ENCODE measurements at places on chromosomes 6 and 20.

DNA sequence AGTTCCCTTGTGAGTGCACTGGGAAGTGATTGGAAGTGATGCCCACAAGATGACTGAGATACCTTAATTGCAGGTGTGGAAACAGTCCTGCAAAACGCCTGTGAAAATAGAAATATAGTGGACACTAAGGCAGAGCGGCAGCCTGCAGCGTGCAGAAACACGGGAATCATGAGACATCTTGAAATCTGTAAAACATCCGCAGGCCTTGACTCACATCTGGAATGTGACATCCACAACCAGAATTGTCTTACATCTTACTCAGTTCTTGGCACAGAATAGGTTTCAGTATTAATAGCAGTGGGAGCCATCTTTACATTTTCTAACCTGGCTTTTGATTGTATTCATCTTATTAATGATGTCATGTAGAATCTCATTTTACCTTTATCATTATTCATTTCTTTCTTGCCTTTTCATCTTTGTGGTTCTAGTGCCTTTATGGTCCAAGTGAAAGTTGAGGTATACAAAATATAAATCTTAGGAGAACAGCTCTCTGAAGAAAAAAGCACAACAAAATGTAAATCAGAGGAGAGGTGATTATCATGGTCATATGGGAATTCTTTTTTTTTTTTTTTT, 44.6 kb downstream of the CDYL start:
- DNase-seq, result peak; percentile 73

GRCh38 chr6:89269252-89269651, 45.8 kb downstream of the GABRR2 start:
- DNase-seq, result no peak

GRCh38 chr6:90393232-90393884, 96.7 kb upstream of the BACH2 start:
- DNase-seq, result peak; percentile 62

- DNase-seq, result no peak
These were observed 223.7 kb upstream of the TSHZ2 start for GRCh38 chr20:52748285-52748932.

DNA sequence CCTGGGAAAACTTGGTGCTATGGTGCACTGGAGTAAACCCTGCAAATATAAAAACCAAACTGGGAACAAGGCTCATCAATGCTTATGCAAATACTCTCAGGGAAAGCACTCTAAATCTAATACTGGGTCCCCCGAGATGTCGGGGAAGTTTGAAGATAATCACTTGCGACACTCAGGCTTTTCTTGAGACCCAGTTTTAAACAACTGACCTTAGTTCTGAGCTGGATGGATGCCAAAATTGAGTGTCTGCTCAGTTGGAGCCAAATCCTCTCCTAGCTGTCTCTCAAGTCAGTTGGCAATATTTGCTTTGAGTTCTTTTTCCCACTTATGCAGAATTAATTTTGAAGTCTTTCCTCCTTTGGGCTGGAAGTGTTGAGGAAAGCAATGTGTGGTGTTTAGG, 75.5 kb upstream of the CD2AP start:
- DNase-seq, result no peak

GRCh38 chr20:4089756-4090487, 74.6 kb upstream of the RNF24 start:
- DNase-seq, result peak; percentile 48

GRCh38 chr6:68196645-68197044, 438.4 kb upstream of the ADGRB3 start:
- DNase-seq, result peak; percentile 19

GRCh38 chr20:19375395-19375794, 163.0 kb downstream of the SLC24A3 start:
- no peak for DNase-seq

- no peak for DNase-seq
These were observed 1.9 kb upstream of the PTPN1 start for GRCh38 chr20:50508171-50508755.

DNA sequence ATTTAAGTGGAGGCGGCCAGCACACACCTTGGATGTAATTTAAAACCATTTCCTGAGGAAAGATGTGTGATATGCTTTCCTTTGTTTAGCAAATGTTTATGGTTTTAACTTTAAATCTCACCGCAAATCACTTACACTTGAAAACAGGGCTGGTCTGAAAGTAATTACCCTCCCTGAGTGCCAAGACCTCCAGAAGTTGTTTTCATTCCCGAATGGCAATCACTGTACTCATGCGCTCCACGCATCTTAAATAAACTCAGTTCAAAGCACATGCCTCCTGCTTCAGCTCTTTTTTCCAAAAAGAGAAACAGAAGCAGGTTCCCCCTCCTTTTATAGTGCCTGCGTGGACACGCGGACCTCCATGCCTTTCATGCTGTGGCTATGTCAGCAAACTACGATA, 224.0 kb downstream of the SMOC2 start:
- no peak for DNase-seq

GRCh38 chr6:105952326-105952725, 133.8 kb upstream of the PRDM1 start:
- DNase-seq, result no peak

- DNase-seq, result no peak
These were observed 10.4 kb downstream of the DEFB129 start for GRCh38 chr20:237489-237888.

DNA sequence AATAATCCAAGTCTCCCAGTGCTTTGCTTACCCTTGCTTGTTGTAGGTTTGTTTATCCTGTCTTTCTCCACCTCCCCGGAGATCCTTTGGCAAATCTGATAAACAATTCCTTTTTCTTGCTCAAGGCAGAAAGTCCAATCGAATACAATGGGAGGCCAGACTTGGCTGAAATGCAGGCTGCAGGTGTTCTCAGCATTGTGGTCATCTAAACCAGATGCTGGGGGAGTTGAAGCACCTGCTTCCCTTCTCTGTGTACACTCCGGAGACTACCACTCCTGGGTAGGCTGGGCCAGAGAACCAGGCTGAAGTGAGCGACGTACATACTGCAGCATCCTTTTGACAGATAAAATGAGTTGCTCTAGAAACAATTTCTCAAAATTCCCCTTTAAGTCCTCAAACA, 82.6 kb upstream of the PREP start:
- DNase-seq, result no peak

- DNase-seq, result no peak
These were observed 12.3 kb upstream of the PRIM2 start for GRCh38 chr6:57305107-57305506.

GRCh38 chr20:62812181-62812906, 4.5 kb upstream of the COL9A3 start:
- DNase-seq, result no peak

DNA sequence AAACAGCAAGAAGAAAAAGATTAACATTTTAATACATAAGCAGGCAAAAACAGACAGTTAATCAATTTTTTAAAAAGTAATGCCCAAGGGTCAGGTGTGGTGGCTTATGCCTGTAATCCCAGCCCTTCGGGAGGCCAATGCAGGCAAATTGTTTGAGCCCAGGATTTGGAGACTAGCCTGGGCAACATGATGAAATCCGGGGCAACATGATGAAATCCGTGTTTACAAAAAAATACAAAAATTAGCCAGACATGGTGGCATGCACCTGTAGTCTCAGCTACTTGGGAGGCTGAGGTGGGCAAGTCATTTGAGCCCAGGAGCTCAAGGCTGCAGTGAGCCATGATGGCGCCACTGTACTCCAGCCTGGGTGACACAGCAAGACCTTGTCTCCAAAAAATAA, 94.1 kb upstream of the DST start:
- DNase-seq, result no peak

DNA sequence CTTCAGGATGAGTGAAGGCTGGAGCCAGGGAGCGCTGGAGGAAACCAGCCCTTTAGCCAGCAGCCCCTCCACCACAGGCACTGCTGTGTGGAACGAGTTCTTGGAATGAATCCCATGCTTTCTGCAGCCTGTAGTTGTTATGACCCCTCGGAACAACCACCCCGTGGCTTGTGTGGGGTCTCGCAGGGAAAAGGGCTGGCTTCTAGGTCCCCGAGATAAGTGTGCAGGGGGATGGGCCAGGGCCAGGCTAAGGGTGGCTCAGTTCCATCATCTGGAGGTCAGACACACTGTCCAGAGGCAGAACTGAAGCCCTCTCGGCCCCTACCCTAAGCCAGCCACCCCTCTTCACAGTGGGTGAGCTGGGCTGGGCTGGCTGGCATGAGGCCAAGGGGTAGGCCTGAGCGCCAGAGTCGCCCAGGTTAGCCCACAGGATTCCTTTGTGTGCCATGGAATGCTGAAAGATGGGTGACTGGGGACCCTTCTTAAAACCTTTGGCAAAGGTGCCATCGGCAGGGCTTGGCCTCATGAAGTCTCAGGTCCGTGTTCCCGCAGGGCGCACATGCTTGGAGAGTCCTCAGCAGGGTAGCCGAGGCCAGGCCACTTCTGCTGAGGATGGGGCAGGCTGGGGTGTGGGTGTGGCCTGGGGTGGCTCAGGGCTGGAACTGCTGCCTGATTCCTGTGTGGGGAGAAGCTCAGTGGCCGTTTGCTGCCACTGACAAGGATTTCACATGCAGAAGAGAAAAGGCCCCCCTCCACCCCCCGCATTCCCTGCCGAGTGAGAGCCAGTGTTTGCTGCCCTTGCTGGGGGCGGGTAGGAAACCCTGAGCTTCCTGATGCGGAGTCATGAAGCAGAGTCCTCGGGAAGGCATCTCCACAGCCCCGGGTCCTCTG, 24.6 kb downstream of the SPATA2 start:
- no peak for DNase-seq

DNA sequence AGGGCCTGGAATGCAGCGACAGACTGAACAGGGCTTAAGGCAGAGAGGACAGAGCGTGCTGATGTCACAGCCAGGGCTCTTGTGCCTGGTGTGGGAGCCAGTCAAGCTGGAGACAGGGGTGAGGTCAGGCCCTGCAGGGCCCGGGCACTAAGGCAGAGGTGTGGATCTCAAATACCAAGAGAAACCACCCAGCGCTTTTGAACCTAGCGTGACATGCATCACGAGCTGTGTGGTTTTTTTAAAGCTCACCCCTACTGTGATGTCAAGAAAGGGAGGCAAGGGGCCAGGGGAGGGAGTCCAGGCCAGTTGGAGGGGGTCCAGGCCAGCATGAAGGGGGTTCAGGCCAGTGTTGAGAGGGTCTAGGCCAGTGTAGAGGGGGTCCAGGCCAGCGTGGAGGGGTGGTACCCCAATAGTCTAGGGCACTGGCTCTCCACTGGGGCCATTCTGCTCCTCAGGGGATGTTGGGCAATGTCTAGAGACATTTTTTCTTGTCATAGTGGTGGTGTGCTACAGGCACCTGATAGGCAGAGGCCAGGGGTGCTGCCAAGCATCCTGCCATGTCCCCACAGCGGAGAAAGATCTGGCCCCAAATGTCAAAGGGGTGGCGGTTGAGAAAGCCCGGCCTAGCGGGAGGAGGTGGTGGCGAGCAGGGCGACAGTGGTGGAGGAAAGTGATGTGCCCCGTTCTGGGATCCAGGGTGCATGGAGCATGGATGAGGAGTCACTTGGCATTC, 42.6 kb downstream of the RBM38 start:
- DNase-seq, result no peak

- DNase-seq, result no peak
These were observed 31.2 kb downstream of the FASTKD5 start for GRCh38 chr20:3128275-3128984.

DNA sequence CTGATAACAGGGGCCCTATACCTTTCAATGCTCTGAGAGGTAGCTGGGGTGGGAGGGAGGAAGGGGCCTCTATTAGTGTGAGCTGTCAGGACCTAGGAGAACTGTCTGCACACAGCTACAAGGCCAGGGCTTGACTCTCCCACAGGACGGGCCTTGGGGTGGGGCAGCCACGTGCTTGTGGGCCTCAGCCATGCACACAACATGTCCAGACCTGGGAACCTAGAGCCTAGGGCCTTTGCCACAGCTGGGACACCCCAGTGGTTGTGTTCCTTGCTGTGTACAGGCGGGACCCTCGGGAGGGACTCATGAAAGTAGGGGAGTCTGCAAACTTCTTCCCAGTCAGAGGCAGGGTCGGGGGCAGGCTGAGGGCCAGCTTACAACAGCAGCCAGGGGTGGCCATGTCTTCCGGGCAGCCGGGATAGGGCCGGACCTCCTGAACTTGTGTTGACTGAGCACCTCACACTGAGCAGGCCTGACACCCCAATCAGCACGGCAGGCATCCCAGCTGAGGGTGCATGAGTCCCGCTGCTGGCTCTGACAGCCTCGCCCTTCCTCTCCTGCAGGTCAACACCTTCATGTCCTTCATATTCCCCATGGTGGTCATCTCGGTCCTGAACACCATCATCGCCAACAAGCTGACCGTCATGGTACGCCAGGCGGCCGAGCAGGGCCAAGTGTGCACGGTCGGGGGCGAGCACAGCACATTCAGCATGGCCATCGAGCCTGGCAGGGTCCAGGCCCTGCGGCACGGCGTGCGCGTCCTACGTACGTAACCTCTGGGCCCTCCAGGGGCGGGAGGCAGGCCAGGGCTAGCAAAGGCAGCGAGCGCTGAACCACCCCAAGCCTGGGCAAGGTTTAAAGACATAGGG, 41.9 kb upstream of the MRGBP start:
- no peak for DNase-seq

GRCh38 chr20:5674176-5674660, 76.0 kb upstream of the SHLD1 start:
- DNase-seq, result peak; percentile 43

DNA sequence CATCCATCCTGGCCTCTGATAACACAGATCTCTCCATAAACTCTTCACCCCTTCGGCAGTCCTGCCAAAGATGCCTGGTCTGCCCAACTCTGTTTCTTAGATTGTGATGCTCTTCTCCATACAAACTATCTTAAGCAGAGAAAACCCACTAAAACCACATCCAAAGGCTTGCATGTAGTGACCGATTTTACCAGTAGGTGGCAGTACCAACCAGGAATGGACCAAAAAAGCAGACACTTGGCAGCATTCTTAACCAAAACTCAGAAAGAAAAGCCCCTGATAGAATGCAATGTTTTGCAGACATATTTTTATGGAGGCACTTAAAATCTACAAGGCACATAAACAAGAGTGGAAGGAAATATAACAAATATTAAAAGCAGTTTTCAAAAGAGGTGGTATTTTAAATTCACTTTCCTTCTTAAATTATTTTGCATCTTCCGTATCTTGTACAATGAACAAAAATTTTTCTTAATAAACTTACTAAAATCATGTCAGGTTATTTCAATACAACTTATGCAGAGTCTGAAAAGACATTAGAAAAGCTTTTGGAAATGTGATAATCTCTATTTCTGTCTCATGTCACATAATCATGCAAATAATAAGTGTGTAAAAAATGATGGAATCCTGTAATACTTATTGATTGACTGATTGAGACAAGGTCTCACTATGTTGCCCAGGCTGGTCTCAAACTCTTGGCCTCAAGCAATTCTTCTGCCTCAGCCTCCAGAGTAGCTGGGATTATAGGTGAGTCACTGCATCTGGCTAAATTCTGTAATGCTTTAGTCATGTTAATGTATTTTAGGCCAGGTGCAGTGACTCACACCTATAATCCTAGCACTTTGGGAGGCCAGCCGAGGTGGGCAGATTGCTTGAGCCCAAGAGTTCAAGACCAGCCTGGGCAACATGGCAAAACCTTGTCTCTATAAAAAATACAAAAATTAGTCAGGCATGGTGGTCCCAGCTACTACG, 29.4 kb downstream of the LRP11 start:
- DNase-seq, result peak; percentile 82

DNA sequence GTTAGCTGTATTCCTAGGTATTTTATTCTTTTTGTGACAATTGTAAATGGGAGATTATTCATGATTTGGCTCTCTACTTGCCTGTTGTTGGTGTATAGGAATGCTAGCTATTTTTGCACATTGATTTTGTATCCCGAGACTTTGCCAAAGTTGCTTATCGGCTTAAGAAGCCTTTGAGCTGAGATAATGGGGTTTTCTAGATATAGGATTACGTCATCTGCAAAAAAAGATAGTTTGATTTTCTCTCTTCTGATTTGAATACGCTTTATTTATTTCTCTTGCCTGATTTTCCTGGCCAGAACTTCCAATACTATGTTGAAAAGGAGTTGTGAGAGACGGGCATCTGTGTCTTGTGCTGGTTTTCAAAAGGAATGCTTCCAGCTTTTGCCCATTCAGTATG, 163.2 kb upstream of the UST start:
- no peak for DNase-seq
